ENCODE measurements at places on chromosomes 2 and 18.

DNA sequence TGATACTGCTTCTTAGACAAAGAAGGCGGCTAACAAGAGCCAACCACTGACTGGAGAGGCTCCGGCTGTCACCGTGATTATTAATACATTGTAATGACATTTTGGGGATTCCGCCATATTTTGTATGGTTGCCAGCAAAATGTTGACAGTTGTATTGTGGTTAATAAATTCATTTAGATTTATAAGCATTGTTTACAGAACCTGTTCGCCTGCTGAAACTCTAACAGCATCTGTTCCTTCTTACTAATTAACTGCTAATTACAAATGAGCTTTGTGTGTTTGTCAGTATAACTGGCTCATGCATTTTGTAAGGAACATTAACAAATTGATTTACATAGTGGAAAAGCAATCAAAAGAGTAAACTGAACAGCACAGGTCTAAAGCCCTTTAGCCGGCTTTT, 332.4 kb downstream of the GBX2 start:
- no peak for DNase-seq

DNA sequence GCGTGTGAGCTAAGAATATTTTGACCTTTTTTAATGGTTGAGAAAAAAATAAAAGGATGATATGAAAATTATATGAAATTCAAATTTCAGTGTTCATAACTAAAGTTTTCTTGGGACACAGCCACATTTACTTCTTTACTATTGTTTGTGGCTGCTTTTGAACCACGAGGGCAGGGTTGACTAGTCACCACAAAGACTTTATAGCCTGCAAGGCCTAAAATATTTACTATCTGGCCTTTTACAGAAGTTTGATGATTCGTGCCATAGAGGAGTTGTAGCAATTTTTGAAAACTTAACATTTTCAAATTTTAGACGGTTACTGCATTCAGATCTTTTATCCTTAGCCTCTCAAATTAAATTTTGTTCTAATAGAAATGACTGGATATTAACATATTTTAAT, 69.9 kb downstream of the LIMS1 start:
- DNase-seq = no peak

- DNase-seq = no peak
Measured at GRCh38 chr2:151207100-151207499, 54.6 kb downstream of the RBM43 start.

- no peak for DNase-seq
Measured at GRCh38 chr2:162063281-162063680, 10.7 kb downstream of the DPP4 start.

- no peak for DNase-seq
Measured at GRCh38 chr2:186460465-186460864, 25.6 kb upstream of the ZC3H15 start.

Measured in AG08396 (cell line).